Temporal lobe (tissue), 4 donors: ENCODE measurements at places on chromosomes 11 and 22. TPM values are rescaled to one million over a fixed set of nuclear protein-coding genes. Genes with fewer than 3 reads are reported as not detected.

ABTB2 gene
- 4.2 TPM for total RNA-seq

GRM5 gene
- total RNA-seq, result 141 TPM

MYEOV gene
- total RNA-seq, result not detected

TCP11L1 gene
- 39.1 TPM for total RNA-seq

ESAM gene
- total RNA-seq, result 6.1 TPM

SLC22A8 gene
- 2.2 TPM for total RNA-seq

OR5AN1 gene
- not detected for total RNA-seq

SCN3B gene
- 81.4 TPM for total RNA-seq

OSM gene
- 0.25 TPM for total RNA-seq

ETS1 gene
- 11.6 TPM for total RNA-seq

TRIM29 gene
- total RNA-seq, result 0.25 TPM

OR5P2 gene
- total RNA-seq, result not detected

KRTAP5-9 gene
- not detected for total RNA-seq

HOATZ gene
- total RNA-seq, result 0.98 TPM
